ENCODE measurements at places on chromosomes 6 and 20.

GRCh38 chr6:79421707-79422484, 115.3 kb downstream of the LCA5 start:
- DNase-seq: no peak

DNA sequence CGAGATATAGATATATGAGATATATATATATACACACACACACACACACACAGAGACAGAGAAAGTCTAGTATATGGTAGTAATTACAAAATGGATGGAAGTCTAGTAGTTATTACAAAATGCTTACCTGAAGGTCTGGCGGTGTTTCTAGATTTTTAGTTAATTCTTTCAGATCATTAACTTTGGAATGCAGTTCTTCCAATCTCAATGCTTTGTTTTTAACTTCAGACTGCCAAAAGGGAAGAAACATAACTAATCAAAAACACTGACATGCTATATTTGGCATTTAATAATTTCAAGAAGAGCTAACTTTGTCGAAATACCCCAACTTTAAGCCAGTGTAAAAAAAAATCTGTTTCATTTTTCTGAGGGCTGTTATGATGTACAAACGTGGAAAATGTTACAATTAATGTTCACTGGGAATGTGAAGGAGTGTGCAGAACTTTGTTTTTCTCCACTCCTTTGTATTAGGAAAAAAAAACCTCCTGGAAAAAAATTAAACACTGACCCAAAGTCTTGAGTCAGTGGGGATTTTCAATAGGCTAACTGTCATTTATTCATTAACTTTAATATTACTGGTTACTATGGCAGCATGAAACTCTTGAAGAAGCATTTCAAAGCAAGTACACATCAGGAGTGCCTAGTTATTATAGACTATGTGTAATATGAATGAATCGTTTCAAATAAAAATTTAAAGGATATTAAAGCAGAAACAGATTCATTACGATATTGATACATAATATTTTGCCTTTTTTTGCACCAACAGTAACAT, 232.9 kb downstream of the SYNE1 start:
- no peak for DNase-seq

GRCh38 chr6:16669227-16669626, 92.0 kb downstream of the ATXN1 start:
- no peak for DNase-seq

DNA sequence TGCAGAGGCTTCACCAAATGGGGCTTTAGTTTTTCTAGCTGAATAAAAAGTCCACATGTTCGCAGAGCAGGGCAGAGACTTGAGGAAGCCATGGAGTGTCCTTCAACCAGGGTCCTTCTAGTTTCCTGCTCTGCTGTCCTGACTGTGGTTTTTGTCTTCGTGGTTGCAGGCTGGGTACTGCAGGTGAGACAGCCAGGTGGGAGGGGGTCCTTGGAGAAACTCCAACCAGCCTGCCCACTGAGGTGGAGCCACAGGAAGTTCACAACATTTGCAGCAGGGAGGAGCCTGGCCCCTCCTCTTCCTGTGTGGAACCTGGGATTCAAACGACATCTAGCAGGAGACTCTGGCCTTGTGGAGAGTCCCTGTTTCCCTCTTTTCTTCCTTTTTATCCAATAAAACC, 68.8 kb upstream of the MYLIP start:
- no peak for DNase-seq

- DNase-seq: no peak
Observed at GRCh38 chr6:85677234-85677956, 34.7 kb upstream of the SYNCRIP start.

DNA sequence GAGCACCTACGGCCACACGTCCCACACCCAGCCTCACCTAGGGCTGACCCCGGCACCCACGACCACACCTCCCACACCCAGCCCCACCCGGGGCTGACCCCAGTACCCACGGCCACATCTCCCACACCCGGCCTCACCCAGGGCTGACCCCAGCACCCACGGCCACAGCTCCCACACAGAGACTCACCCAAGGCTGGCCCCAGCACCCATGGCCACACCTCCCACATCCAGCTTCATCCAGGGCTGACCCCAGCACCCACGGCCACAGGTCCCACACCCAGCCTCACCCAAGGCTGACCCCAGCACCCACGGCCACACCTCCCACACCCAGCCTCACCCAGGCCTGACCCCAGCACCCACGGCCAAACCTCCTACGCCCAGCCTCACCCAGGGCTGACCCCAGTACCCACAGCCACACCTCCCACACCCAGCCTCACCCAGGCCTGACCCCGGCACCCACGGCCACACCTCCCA, 36.7 kb downstream of the NINL start:
- no peak for DNase-seq

DNA sequence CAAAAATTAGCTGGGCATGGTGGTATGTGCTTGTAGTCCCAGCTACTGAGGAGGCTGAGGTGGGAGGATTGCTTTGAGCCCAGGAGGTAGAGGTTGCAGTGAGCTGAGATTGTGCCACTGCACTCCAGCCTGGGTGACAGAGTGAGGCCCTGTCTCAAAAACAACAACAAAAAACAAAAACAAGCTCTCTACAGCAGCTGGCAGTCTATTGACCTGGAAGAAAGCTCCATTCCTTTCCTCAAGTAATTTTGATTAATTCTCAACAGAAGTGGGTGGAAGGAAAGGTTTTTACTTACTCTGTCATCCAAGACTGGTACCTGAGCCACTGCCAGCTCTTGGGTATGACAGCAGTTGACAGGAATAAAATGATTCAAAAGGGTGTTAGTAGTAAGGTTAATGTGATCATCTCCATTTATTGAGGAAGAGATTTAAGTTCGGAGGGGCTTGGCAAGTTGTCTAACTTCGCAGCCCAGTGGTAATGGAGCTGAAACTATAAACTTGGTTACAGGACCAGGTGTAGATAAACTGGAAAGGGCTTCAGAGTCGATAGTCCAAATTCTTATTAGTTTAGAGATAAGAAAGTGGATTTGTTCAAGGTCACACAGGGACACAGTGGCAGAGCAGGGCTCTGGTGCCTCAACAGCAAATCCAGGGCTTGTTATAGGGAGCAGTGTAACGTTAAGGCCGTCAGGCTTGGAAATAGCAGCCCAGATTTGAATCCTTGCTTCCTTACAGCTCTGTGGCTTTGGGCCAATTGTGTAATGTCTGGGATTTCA, 14.8 kb downstream of the SRSF3 start:
- no peak for DNase-seq

DNA sequence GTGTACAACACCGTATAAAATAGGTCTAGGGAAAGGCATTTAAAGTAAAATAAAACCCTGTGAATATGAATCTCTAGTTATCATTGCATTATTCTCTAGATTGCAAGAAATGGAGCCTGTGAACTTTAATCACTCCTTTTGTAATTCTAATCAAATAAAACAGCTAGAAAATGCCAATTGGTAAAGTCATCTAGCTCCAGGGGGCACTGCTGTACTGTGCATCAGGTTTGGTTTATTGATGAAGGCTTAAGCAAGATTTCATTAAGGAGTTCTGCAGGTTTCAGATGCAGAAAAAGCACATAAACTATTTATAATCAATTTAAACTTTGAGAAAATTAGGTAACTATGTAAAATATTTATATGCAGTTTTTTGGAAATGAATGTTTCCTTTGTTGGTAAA, 645.0 kb downstream of the PHF3 start:
- DNase-seq: peak; percentile 14

- no peak for DNase-seq
Observed at GRCh38 chr20:63217706-63218105, 1.8 kb upstream of the YTHDF1 start.

DNA sequence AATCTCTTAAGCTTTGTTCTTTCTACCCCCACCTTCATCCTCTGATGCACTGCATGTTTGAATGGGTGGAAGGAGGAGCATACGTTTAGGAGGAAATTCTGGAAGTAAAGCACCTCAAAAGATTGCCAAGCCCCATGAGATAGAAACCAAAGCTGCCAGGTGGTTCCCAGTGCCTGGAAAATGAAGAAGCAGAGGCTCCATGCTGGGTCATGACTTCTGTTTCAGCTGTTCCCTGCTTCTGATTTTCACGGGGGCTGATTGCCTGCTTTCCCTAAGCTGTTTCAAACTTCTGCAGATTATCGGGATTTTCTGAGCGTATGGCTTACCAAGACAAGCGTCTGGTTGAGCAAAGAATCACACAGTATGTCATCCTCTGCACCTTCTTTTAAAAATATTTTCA, 87.5 kb upstream of the SYNDIG1 start:
- no peak for DNase-seq

- DNase-seq: no peak
Observed at GRCh38 chr6:40506954-40507353, 80.2 kb downstream of the LRFN2 start.

DNA sequence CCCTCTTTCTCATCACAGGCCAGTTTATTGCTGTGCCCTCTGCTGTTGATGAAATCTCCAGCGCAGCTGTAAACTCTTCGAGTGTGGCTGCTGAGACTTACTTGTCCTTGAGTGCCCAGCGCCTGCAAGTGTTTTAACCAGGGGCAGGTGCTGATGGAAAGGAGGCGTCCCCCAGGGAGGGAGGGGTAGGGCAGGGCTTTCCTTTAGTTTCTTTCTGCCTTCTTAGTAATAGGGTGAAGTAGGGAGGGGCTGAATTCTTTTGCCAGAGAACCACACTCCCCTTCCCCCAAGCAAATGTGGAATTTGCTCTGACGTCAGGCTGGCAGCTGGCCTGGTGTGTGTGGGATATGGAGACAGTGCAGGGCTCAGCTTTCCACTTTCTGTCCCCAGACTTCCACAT, 61.2 kb downstream of the IGF2R start:
- no peak for DNase-seq

GRCh38 chr6:89716532-89716931, 78.0 kb upstream of the LYRM2 start:
- DNase-seq: no peak

DNA sequence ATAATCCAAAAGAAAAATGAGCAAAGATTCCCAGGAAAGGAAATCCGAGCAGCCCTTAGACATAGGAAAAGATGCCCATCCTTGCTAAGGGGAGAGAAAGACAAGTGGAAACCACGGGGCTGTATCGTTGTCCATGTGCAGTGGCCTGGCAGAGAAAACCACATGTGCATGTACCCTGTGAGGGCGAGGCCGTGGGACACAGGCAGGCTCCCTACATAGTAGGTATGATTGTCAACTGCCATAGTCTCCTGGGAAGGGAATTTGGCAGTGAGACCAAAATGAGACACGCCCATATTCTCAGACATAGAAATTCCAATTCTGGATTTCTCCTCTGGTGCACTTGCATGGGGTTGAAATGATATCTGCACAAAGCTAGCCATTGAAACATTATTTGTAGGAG, 169.7 kb upstream of the SALL4 start:
- no peak for DNase-seq

DNA sequence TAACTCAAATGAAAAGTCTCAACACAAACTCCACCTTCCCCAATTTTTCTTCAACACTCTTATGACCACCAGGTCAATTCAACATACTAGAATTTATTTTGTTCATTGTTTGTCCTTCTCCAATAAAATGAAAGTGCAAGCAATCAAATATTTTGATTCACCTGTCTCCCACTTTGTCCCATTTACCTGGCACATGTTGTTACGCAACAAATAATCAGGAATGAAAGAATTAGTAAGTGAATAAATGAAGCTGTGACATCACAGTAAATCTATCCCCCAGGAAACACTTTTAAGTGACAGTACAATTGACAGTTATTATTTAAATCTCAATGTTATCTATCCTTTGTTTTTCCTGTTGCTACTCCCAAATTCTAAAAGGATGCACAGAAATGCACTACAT, 393.7 kb upstream of the OPRM1 start:
- no peak for DNase-seq

GRCh38 chr6:17740559-17741220, 34.0 kb upstream of the NUP153 start:
- no peak for DNase-seq

All from progenitor cell of endocrine pancreas (in vitro differentiated cells).